ENCODE measurements at places on chromosomes 5 and 9.

GRCh38 chr5:109196087-109196822 lies 213.5 kb downstream of the PJA2 start:
- DNase-seq: no peak

GRCh38 chr5:95643152-95643551 lies 3.4 kb upstream of the RFESD start:
- no peak for DNase-seq

DNA sequence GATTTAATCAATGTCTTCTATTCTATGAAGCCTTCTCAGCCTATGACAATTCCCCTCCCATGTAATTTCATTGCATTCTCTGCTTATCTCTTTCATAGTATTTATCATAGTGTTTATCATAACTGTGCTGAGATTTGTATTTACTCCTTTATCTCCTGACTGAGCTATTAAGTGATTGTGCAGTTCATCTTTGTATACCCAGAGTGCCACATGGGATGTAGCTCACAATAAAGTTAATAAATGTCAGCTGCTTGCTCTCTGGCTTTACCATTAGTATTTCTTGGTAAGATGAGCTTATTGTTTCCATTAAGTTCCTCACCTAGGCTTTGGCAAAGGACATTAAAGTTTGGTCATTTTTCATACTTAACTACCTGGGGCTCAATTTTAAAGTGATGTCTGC lies 275.1 kb upstream of the MPDZ start:
- DNase-seq: no peak

DNA sequence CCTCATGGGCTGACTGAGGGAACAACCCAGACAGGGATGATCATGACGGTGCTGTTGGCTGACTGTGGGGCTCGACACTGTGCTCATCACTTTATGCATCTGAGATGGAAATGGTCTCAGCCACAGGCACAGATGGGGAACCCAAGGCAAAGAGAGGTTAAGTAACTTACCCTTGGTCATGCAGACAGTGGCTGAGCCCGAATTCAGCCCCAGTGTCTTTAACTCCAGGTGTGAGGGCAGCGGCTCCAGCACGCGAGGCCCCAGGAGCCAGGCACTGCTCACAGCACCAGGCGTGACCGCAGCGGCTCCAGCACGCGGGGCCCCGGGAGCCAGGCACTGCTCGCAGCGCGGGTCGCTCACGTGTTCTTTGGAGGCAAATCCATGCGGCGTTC lies 45.3 kb upstream of the FCN1 start:
- no peak for DNase-seq

- peak; percentile 52 for DNase-seq
Measured at GRCh38 chr9:27385606-27386322, 88.8 kb upstream of the EQTN start.

DNA sequence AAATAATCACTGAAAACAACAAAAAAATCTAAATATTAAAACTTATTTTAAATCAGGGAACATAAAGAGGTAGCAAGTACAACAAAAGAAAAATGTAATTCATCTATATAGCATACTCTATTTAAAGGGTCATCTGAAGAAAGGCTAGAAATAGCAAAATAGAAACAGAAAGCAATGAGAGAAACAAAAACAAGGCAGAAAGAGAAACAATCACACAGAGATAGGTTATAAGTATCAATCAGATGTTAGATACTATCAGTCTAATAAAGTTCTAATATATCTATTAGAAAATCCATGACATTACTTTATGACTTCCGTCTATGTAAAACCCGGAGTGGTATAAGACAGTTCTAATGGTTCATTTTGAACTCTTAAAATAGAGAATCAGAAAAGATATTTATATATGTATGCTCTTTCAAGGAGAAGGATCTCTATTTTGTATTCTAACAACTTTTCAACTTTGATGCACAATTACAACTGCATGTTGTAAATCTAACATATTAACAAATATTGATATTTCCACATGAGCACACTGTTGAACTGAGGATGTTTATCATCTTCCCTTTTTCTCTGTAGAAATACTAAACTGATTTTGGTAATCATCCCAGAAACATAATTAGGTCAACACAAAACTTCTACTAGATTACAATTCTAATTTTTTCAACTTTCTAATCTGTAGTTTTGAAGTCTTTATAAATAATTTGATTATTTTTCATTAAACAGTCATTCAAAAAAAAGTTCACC lies 15.8 kb downstream of the RICTOR start:
- no peak for DNase-seq

- no peak for DNase-seq
Measured at GRCh38 chr5:159712672-159713071, 203.6 kb upstream of the ADRA1B start.

- no peak for DNase-seq
Measured at GRCh38 chr5:99020698-99021048, 91.9 kb upstream of the CHD1 start.

GRCh38 chr9:18888290-18888689 lies 144.7 kb downstream of the SAXO1 start:
- no peak for DNase-seq

GRCh38 chr9:130129432-130130061 lies 42.7 kb upstream of the NCS1 start:
- no peak for DNase-seq

DNA sequence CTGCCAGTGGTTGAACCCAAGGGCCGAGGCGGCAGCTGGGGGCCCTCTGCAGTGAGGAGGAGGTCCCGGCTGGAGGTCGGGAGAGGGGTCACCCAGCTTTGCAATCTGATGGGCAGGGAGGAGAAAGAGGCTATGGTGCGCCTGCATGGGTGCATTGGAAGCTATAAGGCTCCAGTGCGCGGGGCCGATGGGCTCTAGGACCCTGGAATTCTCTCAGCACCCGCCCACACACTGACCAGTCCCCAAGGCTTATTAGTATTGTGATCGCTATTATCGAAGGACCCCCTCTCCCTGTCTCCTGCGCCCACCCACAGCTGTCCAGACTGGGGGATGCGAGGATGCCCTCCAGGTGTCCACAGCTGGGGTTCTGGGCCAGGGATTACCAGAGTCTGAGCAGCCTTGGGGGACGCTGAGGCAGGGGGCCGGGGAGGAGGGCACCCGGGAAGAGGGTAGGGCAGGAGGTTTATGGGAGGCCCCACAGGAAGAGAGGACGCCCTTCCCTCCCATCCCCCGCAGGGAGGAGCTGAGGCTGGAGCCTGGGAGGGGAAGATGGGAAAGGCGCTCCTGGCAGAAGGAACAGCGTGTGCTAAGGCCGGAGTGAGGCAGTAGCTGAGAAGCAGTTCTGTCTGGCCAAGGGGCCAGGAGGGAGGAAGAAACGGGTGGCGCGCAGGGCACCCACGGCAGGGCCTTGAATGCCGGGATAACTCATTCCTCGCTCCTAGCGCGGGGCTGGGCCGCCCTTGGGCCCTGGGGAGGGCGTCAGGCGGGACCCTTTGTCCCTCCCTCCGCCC lies 24.2 kb downstream of the C9orf50 start:
- DNase-seq: peak; percentile 91

DNA sequence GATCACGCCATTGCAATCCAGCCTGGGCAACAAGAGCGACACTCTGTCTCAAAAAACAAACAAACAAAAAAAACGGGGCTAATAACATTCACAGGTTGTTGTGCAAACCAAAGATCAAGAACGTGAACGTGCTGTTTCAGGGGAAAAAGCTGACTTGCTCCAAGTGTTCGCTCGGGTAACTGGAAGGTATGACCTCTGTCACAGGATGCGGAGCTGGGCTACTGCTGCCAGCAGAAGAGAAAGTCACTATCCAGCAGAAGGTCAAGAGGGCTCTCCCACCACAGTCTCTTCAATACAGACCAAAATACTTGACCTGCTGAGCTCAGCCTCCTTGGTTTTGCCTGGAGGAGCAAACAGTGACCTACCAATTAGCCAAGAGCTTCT lies 59.7 kb downstream of the ABCA1 start:
- DNase-seq: no peak

DNA sequence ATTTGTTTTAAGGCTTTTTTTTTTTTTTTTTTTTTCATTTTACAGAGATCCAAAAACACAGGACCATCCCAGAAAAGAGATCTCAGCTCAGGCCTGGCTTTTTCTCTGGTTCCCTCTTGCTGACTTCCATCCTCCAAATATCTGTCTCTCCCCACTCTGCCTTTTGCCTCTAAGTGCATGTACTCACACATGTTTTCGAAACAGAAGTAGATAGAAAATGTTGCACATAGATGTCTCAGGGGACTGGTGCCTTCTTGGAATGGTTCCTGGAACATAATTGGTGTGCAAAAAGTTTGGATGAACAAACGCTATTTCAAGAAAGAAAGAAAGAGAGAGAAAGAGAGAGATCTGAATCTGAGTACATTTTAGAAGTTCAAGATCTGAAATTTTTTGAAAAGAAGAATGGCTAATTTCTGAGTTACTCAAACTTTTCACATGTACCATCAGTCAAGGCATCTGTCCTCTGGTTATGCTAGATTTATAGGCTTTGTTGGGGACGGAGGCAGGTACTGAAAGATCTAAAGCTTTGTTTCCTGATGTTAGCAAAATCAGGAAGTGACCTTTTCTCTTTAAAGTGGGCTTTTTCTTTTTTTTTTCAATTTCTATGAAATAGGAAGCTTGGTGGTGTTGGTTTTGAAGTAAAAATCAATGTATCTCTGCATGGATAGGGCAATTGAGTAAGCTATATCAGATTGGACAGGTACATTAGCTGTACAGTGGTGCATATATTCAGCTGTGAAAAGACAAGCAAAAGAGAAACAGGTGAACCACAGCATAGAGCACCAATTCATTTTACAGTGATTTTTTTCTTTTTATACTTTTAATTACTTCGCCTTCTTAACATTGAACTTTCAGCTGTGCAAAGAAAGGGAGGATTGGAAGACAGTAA lies 8.5 kb upstream of the TNFSF8 start:
- DNase-seq: peak; percentile 65

DNA sequence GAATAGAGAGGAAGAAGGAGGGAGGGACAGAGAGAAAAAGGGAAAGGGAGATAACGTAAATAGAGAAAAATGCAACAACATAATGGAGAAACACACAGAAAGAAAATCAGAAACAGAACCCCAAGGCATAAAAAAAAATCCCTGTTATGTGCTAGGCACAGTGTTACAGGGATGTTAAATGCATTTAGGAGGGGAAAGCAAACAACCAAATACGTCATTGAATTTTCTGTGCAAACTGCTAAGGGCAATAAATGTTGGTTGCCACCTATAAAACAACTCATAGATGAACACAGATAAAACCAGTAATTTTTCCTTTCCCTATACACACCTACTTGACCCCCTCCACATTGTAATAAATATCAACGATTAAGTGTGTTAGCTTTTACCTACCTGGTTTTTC lies 51.3 kb upstream of the ASTN2 start:
- DNase-seq: no peak

DNA sequence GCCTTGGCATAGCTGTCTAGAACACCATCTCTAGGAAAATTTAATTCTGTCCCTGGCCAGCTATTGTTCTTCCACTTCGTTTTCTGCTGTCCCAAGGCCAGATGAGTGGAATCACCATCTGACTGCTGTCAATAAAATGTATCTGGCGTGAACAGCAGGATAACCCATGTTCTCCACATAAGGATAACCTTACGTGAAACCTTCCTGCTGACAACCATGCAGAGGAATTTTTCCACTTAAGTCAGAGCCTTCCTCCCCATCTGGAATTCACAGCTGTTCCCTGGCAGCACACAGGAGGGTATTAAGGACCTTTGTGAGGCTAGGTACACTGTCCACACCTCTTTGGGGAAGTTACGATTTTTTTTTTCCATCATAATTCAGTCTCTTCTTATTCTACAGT lies 28.6 kb downstream of the RNF44 start:
- DNase-seq: no peak

DNA sequence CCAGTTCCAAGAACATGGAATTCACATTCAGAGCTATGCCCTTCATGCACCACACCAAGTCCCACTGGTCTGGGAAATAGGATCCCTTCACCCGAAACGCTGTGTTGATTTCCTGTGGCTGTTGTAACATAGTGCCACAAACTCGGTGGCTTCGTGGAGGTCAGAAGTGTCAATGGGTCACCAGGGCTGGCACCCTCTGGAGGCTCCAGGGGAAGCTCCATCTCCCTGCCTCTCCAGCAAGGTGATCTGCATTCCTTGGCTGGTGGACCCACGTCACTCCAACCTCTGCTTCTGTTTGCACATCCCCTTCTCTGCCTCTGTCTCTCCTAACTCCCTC lies 28.9 kb upstream of the ALDH1B1 start:
- DNase-seq: no peak

DNA sequence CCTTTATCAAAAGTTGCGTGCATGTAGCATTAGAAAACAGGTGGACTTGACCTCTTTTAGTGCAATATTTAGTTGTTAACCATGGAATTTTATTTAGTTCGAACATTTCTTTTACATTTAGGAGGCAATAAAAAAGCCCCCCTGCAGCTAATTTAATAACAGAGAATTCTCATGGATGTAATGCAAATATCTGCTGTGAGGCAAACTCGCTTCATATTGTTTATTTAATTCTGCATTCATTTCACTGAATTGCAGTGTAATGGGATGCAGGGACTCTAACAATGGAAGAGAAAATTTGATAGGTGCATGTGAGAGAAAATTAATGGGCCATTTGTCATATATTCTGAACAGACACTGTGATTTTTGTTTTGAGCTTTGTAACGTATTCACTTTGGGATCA lies 205.1 kb upstream of the CHD1 start:
- no peak for DNase-seq

DNA sequence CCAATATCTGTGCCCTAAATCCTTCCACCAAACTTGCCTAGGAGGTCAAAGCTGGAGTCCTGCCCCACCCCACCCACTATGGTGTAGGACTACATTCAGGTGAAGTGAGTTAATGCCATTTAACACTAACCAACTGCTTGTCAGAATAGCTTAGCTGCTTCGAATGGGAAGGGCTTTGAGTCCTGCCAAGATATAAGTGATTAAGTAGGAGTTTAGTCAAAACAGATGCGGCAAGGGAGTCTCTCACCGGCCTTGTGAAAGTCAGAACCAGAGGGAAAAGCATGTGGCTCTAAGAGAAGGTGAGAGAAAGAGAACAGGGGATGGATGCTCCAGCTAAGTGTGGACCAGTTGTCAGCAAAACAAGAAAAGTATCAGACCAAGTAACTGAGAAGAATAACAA lies 132.6 kb downstream of the SPOCK1 start:
- no peak for DNase-seq

GRCh38 chr9:76216161-76216649 lies 178.0 kb downstream of the RFK start:
- no peak for DNase-seq

DNA sequence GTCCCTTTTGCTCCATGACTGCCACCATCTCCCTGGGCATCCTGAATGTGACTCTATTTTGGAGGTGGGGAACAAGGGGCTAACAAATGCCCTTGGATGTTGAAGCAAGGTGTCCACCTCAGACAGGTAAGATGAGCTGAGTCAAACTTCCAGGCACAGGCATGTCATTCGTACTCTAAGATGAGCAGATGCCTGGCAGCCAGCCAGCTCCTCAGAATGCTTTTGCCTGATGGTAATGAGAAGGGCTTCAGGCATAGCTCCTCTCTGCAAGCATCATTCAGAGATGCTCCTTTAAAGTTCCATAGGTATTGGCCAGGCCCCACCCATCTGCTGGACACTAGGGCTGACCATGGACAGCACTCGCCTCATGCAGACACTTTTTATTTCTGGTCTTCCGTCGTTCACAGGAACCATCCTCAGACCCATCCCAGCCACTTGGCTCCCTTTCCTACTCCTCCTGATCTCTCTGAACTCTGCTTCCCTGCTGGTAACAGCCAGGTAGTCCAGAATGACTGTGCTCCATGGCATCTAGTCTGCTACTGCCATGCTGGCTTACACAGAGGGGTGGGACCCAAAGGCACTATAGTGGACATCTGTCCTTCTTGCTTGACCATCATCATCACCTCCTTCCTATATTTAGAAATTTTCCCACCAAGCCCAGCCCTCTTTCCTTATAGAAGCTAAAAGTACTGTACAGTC lies 118.8 kb downstream of the GLIS3 start:
- DNase-seq: no peak

GRCh38 chr9:9670454-9670853 lies 942.3 kb downstream of the PTPRD start:
- DNase-seq: no peak
